ENCODE measurements at places on chromosomes 2 and 18.

DNA sequence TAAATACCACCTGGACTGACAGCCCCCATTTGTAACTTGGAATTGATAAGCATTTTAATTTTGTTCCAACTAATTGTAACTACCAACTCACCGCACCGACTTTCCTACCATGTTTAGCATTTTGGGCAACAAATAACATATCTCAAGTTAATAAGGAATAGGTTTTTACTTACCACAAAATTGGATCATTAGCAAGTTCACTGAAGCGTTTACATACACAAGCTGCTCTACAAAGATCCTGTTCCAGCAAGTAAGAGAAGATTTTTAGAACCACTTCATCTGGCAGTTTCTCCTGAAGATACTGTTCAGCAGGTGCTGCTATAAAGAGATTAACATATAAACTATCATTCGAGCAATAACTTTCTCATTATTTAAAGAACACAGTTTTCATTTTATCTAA, 55.7 kb downstream of the MSH6 start:
- DNase-seq, result no peak

GRCh38 chr2:20231598-20232026, 6.7 kb upstream of the SDC1 start:
- no peak for DNase-seq

- no peak for DNase-seq
Measured at GRCh38 chr2:231640641-231641111, 48.0 kb downstream of the TEX44 start.

GRCh38 chr18:58370038-58370580, 258.8 kb downstream of the ALPK2 start:
- DNase-seq, result no peak

GRCh38 chr2:143740431-143740830, 611.2 kb downstream of the ARHGAP15 start:
- no peak for DNase-seq

- DNase-seq, result peak; percentile 29
Measured at GRCh38 chr2:229363185-229363814, 92.2 kb upstream of the PID1 start.

- DNase-seq, result no peak
Measured at GRCh38 chr2:132909427-132909826, 239.4 kb upstream of the LYPD1 start.

DNA sequence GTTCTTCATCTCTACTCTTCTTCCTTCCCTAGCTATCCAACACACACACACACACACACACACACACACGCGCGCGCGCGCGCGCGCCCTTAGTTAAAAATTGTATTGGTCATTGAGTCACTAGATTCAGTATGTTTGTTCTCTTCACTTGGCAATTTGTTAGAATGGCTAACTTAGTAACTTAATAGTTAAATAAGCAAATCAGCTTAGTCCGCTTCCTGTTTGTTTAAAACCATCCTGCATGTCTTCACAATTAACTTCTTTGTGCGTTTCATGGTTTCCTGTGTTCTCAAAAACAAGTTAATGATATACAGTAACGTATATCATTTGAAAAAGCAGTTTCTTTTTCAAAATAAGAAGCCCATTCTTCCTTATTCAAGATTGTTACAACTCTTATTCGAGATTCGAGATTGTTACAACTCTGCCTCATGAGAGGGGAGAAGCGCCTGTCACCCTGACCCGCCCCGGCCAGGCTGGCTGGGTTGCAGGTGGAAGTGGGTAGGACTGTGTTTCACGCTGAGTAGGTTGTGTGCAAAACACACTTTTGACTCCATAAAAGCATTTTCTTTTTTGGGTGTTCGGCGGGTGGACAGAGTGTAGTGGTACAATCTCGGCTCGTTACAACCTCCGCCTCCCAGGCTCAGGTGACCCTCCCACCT, 9.5 kb upstream of the CNNM3 start:
- DNase-seq, result no peak

DNA sequence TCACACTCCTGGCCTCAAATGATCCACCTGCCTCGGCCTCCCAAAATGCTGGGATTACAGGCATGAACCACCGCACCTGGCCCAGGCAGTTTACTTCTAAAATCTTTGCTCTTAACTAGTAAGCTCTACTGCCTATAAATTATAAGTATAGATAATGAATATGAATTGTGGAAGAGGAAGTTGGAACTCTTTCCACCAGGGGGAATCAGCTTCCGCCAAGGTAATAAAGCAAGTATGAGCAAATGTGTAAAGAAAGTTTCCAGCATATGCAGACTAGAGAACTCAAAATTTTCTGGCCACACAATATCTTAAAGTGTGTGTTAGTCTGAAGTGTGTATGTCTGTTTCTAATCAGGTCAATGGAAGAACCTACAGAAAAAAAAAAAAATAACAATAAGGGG, 68.1 kb downstream of the RMDN2 start:
- DNase-seq, result peak; percentile 69

DNA sequence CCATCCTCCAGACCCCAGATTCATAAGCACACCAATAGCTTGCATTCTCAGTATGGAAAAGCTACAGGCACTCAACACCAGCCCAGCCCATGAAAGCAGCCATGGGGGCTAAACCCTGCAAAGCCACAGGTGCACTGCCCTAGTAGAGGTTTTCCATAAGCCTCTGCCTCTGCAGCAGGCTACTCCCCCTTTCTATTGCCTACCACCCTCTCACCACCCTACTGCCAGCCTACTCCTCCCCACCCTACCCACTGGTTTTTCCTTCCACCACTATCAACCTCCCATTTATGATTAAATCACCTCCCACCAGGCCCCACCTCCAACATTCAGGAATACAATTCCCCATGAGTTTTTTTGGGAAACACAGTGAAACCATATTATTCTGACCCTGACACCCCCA, 96.4 kb upstream of the TEKT4 start:
- DNase-seq, result no peak

GRCh38 chr2:139478165-139478914, 698.1 kb upstream of the NXPH2 start:
- DNase-seq, result no peak

- DNase-seq, result no peak
Measured at GRCh38 chr2:25371253-25372241, 29.8 kb upstream of the DNMT3A start.

GRCh38 chr2:120959426-120959825, 223.8 kb downstream of the GLI2 start:
- DNase-seq, result no peak

- no peak for DNase-seq
Measured at GRCh38 chr2:130911482-130911881, 74.8 kb downstream of the ARHGEF4 start.

DNA sequence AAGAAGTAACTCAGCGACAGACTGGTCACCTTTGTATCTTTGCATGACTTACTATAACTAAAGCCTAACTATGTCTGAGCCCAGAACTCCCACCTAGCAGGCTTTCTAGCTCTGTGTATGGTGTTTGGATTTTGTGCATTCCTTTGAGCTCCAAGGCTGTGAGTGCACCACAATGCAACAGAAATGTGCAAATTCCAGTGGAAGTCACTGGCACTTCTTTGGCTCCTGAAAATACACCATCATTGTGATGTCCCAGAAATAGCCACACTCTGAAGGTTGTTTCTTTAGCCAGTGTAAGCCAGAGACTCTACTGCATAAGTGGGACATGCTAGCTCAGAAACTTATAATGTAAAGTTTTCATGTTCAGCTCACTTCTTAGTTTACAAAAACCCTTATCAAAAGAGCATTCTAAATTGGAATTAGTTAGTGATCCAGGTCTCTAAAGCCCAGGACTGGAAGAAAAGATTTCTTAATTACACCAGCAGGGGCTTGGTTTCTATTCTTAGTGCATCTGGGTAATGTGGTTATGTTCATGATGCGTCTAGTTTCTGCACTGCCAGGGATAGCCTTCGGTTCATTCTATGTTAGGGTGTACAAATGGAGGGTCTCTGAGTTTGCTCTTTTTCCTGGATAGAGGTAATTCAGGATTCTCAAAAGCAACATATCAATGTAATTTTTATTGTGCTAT, 1239.5 kb upstream of the ZEB2 start:
- DNase-seq, result no peak

DNA sequence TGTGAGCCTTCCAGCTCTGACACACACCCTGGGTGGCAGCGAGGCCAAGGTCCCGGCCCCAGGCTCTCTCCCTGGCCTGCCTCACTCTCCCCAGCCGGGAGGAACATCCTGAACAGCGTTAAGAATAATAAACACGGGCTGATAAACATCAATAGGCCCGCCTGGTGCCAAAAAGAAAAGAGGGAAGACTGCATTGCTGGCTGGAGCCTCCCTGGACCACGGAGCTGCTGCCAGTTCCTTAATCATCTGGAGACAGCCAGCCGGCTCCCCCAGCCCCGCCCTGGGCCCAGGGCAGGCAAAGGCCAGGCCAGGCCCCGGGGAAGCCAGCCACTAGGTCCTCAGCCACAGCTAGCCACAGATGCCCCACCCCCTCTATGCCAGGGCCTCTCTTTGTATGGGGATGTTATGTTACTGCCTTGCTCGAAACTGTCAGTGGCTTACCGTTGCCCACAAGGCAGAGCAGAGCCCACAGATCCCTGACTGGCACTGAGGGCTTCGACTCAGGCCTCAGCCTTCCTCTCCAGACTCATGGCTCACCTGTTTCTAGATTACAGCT, 293.7 kb downstream of the DYSF start:
- no peak for DNase-seq

DNA sequence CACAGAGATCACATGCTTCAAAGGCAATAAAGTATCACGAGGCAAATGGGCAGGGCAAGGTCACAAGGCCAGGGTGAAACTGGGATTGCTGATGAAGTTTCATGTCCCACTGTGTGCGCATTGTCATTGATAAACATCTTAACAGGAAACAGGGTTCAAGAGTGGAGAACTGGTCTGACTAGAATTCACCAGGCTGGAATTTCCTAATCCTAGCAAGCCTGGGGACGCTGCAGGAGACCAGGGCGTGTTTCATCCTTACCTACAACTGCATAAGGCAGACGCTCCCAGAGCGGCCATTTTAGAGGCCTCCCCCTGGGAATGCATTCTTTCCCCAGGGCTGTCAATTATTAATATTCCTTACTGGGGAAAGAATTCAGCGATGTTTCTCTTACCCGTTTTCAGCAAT, 33.2 kb downstream of the PTPN4 start:
- no peak for DNase-seq

- peak; percentile 91 for DNase-seq
Measured at GRCh38 chr2:85602476-85603234, at the start of gene TMEM150A. TMEM150A (minus strand) TSS chr2:85602698; CDS start chr2:85601948, 750 bp downstream.

DNA sequence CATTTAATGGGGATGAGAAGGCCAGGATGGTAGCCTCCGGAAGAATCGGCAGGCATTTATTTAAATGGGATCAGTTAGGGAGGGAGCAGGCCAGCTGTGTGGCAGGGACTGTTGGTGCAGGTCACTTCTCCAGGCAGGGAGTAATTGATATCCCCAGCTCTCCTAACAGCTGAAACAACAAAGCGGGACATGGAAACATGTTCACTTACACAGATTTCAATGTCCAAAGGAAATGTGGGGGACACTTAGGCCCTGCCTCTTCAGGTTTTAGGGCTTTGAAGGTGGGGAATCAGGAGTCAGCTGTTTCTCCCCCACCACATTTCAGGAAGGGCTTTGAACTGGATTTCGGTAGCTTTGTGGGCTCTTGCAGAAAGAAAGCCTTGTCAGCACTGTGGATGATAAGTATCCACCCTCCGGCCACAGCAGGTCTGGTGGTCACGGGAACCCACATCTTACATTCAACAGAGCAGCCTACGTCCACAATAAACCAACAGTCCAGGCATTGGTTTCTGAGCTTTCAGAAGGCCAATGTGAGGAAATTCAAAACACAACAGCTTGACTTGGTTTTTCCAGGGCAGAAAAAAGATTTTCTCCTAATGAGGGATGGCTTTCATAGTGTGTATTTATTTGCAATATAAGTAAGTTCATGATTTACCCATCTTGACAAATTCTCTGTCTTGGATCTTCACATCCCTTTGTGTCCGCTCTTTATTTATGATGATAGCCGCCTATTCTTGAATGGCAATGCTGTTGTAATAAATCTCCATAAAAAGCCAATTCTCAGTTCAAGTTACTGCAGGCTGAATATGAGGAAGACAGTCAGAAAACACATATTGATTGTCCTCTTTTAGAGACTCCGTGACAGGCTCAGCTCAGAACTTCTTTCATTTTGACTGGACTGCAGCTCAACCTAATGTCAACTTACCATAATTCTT, 96.6 kb upstream of the NRP2 start:
- no peak for DNase-seq

GRCh38 chr2:147420947-147421675, 423.7 kb upstream of the ACVR2A start:
- no peak for DNase-seq

DNA sequence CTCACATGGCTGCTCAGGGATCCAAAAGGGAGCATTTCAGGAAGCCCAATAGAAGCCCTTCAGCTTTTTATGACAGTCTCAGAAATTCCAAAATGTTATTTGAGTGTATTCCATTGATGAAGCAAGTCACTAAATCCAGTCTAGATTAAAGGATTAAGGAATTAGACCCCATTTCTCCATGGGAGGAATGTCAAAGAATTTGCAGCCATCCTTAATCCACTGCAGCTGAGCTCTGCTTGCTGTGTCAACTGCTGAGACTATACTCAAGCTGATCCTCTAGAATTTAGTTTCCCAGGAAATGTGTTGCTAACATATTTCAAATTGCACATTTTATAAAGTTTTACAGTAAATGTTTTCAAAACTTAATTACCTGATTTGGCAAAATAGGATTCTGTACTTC, 28.4 kb upstream of the C2orf69 start:
- DNase-seq, result no peak

- no peak for DNase-seq
Measured at GRCh38 chr2:61720911-61721310, 132.9 kb downstream of the FAM161A start.

DNA sequence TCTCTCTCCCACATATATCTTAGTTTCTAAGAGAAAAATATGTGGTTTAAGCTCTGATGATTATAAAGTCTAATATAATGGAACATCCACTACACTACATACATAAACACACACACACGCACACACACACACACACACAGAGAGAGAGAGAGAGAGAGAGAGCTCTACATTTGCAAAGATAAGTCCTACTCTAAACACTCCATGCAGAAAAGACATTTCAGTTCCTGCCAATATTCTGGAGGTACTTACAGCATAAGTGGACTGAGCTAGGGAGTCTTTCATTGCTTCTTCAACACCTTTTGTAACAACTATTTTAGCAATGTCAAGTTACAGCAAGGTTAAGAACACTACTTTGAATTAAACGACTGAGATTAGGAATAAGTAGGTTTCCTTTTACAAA, 80.1 kb downstream of the FIGN start:
- DNase-seq, result peak; percentile 22

DNA sequence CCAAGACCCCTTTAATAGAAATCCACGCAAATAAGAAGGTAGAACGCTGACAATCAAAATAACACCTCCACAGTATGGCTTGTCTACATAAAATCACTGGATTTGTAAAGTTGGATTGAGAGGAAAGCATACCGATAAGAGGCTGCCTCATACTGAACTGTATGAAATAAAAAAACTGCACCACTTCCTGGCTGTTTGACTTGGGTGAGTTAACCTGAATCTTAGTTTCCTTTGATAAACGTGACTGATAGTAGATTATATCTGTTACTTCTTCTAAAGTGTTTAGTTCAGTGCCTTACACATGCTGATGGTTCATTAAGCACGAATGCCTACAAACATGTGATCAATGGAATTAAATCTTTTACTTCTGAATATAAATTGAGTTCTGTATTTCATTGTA, 140.4 kb upstream of the RNF152 start:
- no peak for DNase-seq
